Endothelial cell (in vitro differentiated cells): ENCODE measurements at places on chromosomes 16 and 17. TPM values are rescaled to one million over a fixed set of nuclear protein-coding genes. Genes with fewer than 3 reads are reported as not detected.

GRCh38 chr16:75860326-75861053 is 134.2 kb upstream of the CPHXL start:
- H3K27me3 ChIP-seq = peaks cover 3% of the 10 kb centered on the region
- H3K4me1 ChIP-seq = no peaks in the 10 kb centered on the region
- H3K4me3 ChIP-seq = no peak overlapping the region
- H3K27ac ChIP-seq = no peak overlapping the region
- H3K36me3 ChIP-seq = no peaks in the 10 kb centered on the region

DNA sequence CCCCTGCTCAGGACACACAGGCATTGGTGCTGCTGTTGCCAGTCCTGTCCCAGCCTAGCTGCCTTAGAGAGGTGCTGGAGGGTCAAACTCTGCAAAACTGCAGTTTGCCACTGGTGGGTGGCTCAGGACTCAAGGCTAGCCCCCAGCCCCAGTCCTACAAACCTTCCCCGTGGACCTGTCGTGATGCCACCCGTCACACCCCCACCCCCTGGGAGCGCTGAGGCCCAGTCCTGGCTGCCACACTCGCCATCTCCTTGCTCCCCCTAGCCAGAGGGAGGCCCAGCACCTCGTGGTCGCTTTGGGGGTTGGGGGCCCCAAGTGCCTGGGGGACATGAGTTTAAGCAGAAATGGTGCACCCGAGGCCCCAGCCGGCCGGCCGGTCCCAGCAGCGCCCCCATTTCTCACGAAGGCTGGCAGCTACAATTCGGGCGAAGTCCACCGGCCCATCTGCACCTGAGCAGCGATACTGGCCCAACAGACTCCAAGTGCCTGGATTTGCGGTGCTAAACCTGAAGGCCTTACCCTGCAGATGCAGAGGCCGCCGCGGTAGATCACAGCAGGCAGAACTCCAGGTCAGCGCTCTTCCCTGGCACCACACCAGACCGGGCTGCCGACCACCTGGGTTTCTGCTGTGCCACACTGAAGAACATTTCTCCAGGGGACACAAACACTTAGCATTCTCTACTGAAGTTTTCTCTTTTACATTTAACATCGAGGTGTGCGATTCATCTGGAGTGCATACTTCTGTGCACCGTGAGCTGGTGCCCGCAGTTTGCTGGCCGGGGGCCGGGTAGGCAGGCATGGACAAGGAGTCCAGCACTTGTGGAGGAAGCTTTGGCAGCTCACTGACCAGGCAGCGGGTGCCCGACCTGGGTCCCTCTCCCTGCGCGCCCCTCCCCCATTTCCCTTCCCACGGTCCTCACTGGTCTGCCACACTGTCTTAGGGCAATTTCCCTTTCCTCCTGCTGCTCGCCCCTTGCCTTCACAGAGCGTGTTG is 130.0 kb downstream of the KCNJ12 start:
- H3K4me1 ChIP-seq = peaks cover 17% of the 10 kb centered on the region
- peaks cover 1% of the 10 kb centered on the region for H3K27me3 ChIP-seq
- H3K27ac ChIP-seq = no peak overlapping the region
- H3K4me3 ChIP-seq = no peak overlapping the region
- H3K36me3 ChIP-seq = peaks cover 4% of the 10 kb centered on the region

DNA sequence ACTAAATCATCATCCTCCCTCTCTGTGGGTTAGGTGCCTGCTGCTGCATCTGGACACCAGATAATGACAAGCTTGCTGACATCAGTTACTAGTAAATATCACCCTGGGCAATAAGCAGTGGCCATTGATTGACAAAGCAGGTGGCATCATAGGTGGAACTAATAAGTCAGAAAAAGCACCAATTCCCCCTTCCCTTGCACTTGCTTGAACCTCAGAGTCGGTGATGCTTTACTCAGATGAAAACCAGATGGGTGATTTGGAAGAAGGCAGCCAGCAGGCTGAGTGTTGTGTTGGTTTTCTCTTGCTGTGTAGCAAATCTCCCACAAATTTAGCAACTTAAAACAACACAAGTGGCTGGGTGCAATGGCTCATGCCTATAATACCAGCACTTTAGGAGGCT is 146.9 kb upstream of the NOL11 start:
- H3K27me3 ChIP-seq = peaks cover 9% of the 10 kb centered on the region
- peaks cover 3% of the 10 kb centered on the region for H3K4me1 ChIP-seq
- peaks cover 16% of the 10 kb centered on the region for H3K36me3 ChIP-seq
- DNase-seq = no peak
- no peak overlapping the region for H3K27ac ChIP-seq

GRCh38 chr17:45225964-45226530 is 4.4 kb downstream of the FMNL1 start:
- H3K4me1 ChIP-seq = peaks cover 25% of the 10 kb centered on the region
- H3K36me3 ChIP-seq = no peaks in the 10 kb centered on the region
- no peak overlapping the region for H3K4me3 ChIP-seq
- H3K27me3 ChIP-seq = peaks cover 8% of the 10 kb centered on the region
- peak overlapping the region; percentile 77 for H3K27ac ChIP-seq

- peaks cover 22% of the 10 kb centered on the region for H3K36me3 ChIP-seq
- no peaks in the 10 kb centered on the region for H3K4me1 ChIP-seq
- H3K4me3 ChIP-seq = no peak overlapping the region
- H3K27ac ChIP-seq = no peak overlapping the region
- no peak for DNase-seq
Measured at GRCh38 chr16:259814-260253, 15.9 kb downstream of the RGS11 start.

- H3K27me3 ChIP-seq = peaks cover 6% of the 10 kb centered on the region
- H3K27ac ChIP-seq = no peak overlapping the region
- no peak for DNase-seq
- H3K36me3 ChIP-seq = peaks cover 3% of the 10 kb centered on the region
- no peak overlapping the region for H3K4me3 ChIP-seq
- H3K4me1 ChIP-seq = peaks cover 3% of the 10 kb centered on the region
Measured at GRCh38 chr16:70660672-70661350, 14.5 kb downstream of the IL34 start.

DNA sequence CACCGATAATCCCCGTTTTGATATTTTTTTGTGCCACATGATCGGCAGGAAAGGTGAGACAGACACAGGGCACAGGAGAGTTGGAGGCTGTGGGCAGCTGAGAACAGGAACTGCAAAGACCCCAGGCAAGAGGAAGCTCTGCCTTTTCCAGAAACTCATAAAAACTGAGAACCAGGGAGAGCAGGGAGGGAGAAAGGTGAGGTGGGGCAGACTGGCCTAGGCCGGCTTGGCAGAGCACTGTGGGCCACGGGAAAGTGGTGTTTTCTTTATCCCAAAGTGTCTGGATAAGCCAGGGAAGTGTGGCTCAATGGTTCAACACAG is 11.8 kb upstream of the AXIN2 start:
- H3K4me3 ChIP-seq = peak overlapping the region; percentile 51
- peaks cover 7% of the 10 kb centered on the region for H3K4me1 ChIP-seq
- no peak overlapping the region for H3K27ac ChIP-seq
- H3K36me3 ChIP-seq = no peaks in the 10 kb centered on the region

GRCh38 chr16:86403541-86404163 is 106.7 kb upstream of the FOXF1 start:
- H3K27me3 ChIP-seq = peaks cover 10% of the 10 kb centered on the region
- H3K36me3 ChIP-seq = peaks cover 6% of the 10 kb centered on the region
- H3K4me1 ChIP-seq = peaks cover 35% of the 10 kb centered on the region
- H3K27ac ChIP-seq = peak overlapping the region; percentile 3

GRCh38 chr17:33390479-33391176 is 97.5 kb upstream of the ASIC2 start:
- H3K27ac ChIP-seq = no peak overlapping the region
- H3K36me3 ChIP-seq = no peaks in the 10 kb centered on the region
- no peak overlapping the region for H3K4me3 ChIP-seq
- no peaks in the 10 kb centered on the region for H3K4me1 ChIP-seq
- DNase-seq = no peak

- no peak for DNase-seq
- H3K36me3 ChIP-seq = no peaks in the 10 kb centered on the region
- peaks cover 3% of the 10 kb centered on the region for H3K27me3 ChIP-seq
- H3K4me1 ChIP-seq = peaks cover 8% of the 10 kb centered on the region
Measured at GRCh38 chr17:55440391-55440790, 18.8 kb upstream of the MMD start.

DNA sequence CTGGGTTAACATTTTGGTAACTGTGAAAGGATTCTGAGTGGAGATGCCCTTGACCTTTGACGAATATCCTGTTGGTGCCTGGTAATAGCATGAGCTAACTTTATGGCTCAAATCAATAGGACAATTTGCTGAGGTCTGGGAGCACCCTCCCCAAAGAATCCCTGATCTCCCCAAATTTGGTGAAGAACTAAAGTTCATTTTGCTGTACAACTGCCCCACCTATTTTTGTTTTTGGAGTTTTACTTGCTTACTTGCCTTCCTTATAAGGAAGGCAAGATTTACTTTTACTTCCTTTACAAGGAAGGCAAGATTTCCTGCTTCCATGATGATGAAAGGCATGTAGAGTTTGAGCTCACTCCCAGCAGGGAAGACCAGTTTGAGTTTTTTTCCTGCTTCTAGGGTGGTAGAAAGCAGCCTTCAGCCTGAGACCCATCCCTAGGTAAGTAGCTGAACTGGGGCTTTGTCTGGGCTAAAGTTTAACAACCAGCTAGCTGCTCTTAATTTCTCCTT is 2.8 kb downstream of the KRTAP4-9 start:
- H3K4me3 ChIP-seq = no peak overlapping the region
- no peaks in the 10 kb centered on the region for H3K27me3 ChIP-seq
- H3K27ac ChIP-seq = peak overlapping the region; percentile 15
- no peak for DNase-seq
- H3K36me3 ChIP-seq = no peaks in the 10 kb centered on the region

DNA sequence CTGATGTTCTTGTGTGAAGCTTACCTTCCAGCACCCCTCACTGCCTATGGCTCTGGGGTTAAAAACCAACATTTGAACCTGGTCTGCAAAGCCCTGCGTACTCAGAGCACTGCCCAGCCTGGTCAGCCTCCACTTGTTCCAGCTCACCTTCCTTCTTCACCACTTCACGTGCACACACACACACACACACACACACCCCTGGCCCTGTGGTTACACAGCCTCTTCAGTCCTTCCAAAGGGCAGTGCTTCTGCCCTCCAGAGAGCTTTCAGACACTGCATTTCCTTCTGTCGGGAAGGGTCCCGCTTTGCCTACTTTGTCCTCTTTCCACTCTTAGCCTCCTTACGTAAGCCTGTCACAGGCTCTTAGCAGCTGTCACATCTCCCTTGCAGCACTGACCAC is 9.6 kb upstream of the TMEM220 start:
- H3K4me3 ChIP-seq = no peak overlapping the region
- no peaks in the 10 kb centered on the region for H3K4me1 ChIP-seq
- H3K27ac ChIP-seq = no peak overlapping the region
- DNase-seq = no peak

DNA sequence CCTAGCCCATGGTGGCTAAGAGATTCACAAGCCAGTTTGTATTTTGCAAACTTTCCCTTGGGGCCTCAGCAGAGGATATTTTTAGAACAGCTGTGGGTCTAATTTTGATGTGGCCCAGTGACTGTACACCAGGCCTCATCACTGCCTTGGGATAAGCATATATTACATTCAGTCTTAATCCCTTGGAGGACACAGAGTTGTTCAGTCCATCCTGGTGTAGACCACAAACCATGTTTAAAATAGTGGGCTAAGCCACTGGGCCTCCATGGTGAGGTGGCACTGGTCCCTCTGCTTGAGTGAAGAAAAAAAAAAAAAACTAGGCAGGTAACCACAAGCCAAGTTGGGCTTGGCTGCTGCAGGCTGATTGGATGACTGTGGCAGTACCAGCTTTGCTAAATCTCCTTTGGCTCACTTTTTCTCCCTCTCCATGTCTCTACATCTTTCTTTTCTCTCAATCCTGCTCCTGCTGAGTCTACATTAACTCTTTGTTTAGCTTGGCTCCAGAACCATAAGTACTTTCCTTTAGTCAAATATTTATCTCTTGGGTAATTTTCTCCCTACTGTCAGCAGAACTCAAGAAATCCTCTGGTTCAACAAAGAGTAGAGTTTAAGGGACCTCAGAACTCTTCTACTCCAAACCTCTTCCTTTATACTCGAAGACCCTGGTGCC is 120.0 kb upstream of the TBX2 start:
- H3K36me3 ChIP-seq = no peaks in the 10 kb centered on the region
- H3K27me3 ChIP-seq = peaks cover 1% of the 10 kb centered on the region
- no peak for DNase-seq
- no peaks in the 10 kb centered on the region for H3K4me1 ChIP-seq

DNA sequence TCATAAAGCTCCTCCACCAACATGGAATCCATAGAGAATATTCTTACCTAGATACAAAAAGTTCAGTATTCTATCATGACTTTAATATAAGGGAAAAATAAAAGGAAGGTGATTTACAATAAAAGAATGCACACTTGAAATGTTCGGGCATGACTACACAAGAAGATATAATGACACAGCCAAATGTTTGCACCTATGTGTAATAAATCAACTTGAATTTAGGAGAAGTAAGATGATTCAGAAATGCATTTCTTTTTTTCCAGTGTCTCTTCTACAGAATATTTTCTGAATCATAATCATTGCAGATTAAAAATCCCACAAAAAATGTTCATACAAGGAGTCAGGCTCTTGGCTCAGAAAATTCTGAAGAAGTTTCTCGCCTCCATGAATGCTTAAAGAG is 404.0 kb upstream of the HSBP1 start:
- no peaks in the 10 kb centered on the region for H3K4me1 ChIP-seq
- no peak overlapping the region for H3K27ac ChIP-seq
- H3K4me3 ChIP-seq = no peak overlapping the region
- H3K36me3 ChIP-seq = no peaks in the 10 kb centered on the region
- no peak for DNase-seq

- no peak for DNase-seq
Measured at GRCh38 chr16:57030346-57030902, 41.1 kb downstream of the NLRC5 start.

GRCh38 chr16:50273888-50274325 is 7.6 kb downstream of the ADCY7 start:
- H3K4me1 ChIP-seq = no peaks in the 10 kb centered on the region
- H3K4me3 ChIP-seq = no peak overlapping the region
- no peaks in the 10 kb centered on the region for H3K27me3 ChIP-seq
- no peak for DNase-seq

GRCh38 chr16:86667035-86667434 is 88.7 kb downstream of the FOXL1 start:
- peaks cover 58% of the 10 kb centered on the region for H3K4me1 ChIP-seq
- H3K27ac ChIP-seq = no peak overlapping the region
- no peak overlapping the region for H3K4me3 ChIP-seq
- peaks cover 7% of the 10 kb centered on the region for H3K36me3 ChIP-seq

- no peaks in the 10 kb centered on the region for H3K4me1 ChIP-seq
- no peaks in the 10 kb centered on the region for H3K27me3 ChIP-seq
- no peak overlapping the region for H3K4me3 ChIP-seq
- DNase-seq = peak; percentile 64
Measured at GRCh38 chr16:62225675-62226074, 189.4 kb upstream of the CDH8 start.

- H3K4me3 ChIP-seq = no peak overlapping the region
- H3K36me3 ChIP-seq = no peaks in the 10 kb centered on the region
- H3K4me1 ChIP-seq = no peaks in the 10 kb centered on the region
- no peak for DNase-seq
- H3K27ac ChIP-seq = no peak overlapping the region
Measured at GRCh38 chr17:66481271-66481670, 178.9 kb downstream of the PRKCA start.

GRCh38 chr17:82881900-82882714 is 42.3 kb upstream of the ZNF750 start:
- DNase-seq = no peak
- peaks cover 34% of the 10 kb centered on the region for H3K4me1 ChIP-seq
- peaks cover 36% of the 10 kb centered on the region for H3K36me3 ChIP-seq
- H3K27me3 ChIP-seq = peaks cover 11% of the 10 kb centered on the region
- no peak overlapping the region for H3K4me3 ChIP-seq

The GSPT1 gene
- total RNA-seq = 99.8 TPM

The CEP295NL gene
- 1.4 TPM for total RNA-seq

The ZFP90 gene
- 35.6 TPM for total RNA-seq

The RAPGEFL1 gene
- total RNA-seq = 18.3 TPM

The KIF18B gene
- 7.1 TPM for total RNA-seq

The KRTAP4-3 gene
- not detected for total RNA-seq

The UTS2R gene
- not detected for total RNA-seq
